ENCODE measurements at places on chromosomes 1 and 21. TPM values are rescaled to one million over a fixed set of nuclear protein-coding genes. Genes with fewer than 3 reads are reported as not detected.

DNA sequence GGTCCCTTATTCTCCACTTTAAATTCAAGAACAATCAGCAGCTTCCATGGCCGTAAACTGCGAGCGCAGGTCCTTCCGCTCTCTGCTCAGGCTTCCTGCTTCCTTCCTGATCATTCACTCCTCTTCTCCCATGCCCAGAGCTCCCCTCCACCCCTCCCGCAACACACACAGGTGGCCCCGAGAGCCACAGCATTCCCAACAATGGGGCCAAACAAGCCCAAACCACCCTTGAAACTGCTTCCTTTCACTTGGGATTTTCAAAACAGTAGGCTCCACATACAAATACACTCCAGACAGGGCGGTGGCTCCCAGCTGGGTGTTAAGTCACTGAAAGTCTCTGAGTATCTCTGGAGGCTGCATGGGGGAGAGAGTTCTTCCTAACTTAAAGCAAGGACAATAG, 11.4 kb downstream of the FAM89A start:
- no peak for DNase-seq

GRCh38 chr21:32562915-32563314, 22.4 kb downstream of the TCP10L start:
- DNase-seq, result no peak

GRCh38 chr1:112358798-112359408, 37.1 kb upstream of the CTTNBP2NL start:
- DNase-seq, result no peak

DNA sequence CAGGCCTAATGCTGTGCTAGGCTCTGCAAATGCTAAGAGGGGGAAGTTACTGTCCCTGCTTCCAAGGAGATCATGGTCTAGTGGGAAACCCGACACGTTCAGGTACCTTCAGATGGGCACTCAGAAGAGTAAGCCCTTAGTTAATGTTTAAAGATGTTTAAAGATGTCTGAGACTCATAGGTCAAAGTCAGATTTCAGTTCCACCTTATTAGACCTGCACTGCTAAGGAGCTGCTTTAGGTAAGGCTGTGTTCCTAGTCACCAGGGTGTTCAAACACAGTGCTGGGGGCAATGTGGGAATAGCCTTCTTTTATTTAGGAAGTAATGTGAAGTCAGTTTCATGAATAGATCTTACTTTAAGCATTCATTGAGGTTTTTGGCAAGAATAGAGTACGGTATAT, 3.8 kb upstream of the RUSC1 start:
- DNase-seq, result no peak

LENEP gene
- total RNA-seq, result 0.09 TPM

IFNAR2 gene
- 11.2 TPM for total RNA-seq

FCRLB gene
- total RNA-seq, result 0.28 TPM

SYCP1 gene
- 0.05 TPM for total RNA-seq

Measured in thymus (tissue), 14 donors.